Stimulated activated CD8-positive, alpha-beta memory T cell treated with anti-CD3 and anti-CD28 coated beads, Interleukin-12 subunit alpha, Interleukin-12 subunit beta, amount 100 ng/mL, for 4 hours (primary cell): ENCODE measurements at places on chromosomes 7 and 10.

DNA sequence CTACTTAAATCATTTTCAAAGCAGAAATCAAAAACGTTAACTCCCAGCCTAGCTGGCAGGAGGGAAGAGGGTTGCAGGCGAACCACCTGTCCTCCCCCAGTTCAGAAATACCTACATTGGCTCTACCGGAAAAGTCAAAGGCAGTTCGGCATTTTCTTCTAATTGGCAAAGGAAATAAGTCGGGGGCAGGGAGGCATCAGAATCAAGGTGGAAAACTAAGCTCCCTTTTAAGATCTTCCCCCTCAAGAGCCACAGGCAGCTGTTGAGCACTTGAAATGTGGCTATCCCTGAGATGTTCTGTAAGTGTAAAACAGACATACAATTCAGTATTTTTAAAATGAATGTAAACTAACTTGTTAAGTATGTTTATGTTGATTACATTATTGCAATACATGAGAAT is 957 bp upstream of the ELMO1 start:
- DNase-seq = no peak

GRCh38 chr7:3043544-3044371 is at the start of gene CARD11:
Gene CARD11, minus strand, starts transcription at chr7:3043867. Its CDS starts 85,361 bp downstream, at chr7:2958506.
- peak; percentile 31 for DNase-seq

DNA sequence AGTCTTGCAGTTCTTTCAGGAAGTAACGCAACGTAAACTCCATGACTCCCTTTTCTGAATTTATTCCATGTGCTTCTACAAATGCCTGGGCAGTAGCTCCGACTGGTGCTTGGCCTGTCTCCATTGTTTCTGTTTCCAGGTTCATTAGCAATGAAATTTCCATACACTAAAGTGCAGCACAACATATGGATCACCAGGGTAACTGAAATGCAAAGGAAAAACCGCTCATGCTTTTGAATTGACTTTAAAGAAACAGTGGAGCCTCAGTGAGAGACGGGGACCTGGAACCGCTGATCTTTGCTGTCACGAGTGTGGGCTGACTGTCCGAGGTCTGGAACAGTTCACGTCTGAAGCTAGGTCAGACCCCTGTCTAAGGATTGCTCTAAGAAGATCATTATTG is 126.5 kb upstream of the IGFBP3 start:
- DNase-seq = no peak

DNA sequence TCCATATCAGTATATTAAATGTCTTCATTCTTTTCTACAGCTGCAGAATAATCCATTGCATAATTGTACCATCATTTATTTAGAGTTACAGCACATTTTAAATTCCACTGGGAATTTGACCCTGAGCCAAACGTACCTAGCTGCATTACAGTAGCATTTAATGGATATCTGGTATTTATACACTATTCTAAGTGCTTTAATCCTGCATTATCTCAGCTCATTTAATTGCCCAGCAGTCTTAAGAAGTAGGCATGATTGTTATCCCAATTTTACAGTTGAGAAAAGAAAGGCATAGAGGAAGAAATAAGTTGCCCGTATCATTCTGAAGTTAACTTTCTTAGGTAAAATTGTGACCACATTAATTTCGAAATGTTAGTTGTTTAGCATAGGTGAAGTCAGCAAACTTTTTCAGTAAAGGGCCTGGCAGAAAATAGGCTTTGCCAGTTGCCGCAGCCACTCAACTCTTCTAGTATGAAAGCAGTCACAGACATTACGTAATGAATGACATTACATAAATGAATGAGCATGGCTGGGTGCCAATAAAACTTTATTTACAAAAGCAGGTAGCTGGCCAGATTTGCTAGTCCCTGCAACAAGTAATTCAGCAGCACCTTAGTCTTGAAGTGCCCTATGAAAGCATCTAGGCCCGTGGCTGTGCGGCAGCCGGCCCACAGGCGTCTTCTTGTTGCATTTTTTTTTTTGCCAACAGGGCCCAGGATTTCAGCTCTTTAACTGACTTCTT is 30.0 kb downstream of the GUSB start:
- DNase-seq = no peak

DNA sequence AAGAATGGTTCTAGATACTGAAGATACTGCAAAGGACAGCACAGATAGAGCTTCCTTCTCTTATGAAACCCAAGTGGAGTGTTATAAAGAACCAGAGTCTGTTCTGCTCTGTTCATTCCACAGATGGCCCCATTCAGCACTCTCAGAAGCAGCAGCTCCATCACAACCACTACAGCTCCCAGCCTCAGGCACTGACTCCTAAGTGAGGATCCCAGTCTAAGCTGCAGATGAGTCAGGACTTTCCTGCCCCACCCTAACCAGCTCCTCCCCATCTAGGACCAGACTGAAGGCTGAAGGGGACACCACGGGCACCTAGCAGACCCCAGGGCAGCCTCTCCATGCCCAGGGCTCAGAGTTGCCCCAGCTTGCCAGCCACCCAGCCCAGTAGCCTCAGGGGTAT is 379.8 kb downstream of the GRID1 start:
- DNase-seq = no peak

- no peak for DNase-seq
Measured at GRCh38 chr7:47941136-47941844, 7.0 kb downstream of the PKD1L1 start.

- no peak for DNase-seq
Measured at GRCh38 chr10:66591865-66592264, 334.0 kb upstream of the LRRTM3 start.

DNA sequence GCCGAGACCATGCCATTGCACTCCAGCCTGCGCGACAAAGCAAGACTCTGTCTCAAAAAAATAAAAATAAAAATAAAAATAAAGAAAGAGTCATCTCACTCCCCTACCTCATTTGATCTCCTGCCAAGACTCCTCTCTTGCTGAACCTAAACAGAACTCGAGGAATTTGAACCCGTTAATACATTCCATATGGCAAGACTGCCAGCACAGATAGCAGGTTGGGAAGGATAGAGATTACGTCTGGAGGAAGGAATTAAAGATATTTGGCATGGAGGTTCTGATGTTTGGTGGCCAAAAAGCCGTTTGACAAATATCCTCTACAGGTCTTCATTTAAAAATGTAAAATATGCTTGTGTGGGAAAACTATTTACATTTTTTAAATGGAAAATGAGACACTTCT is 549.6 kb downstream of the HTR7 start:
- no peak for DNase-seq

GRCh38 chr10:88979153-88979562 is 11.4 kb upstream of the FAS start:
- no peak for DNase-seq

GRCh38 chr10:33721509-33721908 is 387.0 kb upstream of the NRP1 start:
- no peak for DNase-seq

DNA sequence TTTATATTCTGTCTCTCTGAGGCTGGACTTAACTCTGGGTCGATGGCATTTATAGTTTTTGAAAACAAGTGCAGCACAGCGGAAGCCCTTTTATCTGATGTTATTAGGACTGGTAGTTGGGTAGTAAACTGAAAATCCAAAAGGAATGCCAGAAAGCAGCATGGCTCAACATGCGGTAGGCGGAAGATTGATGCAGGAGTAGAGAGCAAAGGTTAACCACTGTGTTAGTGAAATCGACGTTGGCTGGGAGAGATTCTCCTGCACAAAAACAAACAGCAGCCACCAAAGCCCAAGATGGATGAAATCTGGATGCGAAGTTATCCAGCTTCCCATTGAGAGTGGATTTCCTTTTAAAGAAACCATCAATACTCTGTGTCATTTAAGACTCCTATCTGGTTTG is 54.5 kb upstream of the EMX2 start:
- DNase-seq = no peak

DNA sequence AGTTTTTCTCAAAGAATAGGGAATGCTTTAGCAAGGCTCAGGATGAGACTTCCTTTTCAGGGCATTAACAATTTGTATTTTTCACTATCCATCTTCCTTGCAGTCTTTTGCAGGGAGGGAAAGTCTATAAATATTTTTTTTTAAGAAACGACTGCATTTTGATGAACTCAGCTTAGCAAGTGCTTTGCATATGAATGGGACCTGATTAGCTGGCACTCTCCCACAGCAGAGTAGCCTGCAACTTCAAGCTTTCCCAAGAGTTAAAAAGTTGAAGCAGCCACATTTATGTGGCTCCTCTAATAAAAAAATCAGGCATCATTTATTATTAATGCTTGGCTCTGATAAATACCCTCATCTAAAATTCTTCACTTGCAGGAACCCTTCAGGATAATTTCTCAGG is 134.0 kb downstream of the GRID1 start:
- DNase-seq = no peak

GRCh38 chr10:62761115-62761514 is 43.4 kb upstream of the ADO start:
- DNase-seq = no peak

GRCh38 chr7:36284456-36285090 is 105.1 kb upstream of the ANLN start:
- no peak for DNase-seq

DNA sequence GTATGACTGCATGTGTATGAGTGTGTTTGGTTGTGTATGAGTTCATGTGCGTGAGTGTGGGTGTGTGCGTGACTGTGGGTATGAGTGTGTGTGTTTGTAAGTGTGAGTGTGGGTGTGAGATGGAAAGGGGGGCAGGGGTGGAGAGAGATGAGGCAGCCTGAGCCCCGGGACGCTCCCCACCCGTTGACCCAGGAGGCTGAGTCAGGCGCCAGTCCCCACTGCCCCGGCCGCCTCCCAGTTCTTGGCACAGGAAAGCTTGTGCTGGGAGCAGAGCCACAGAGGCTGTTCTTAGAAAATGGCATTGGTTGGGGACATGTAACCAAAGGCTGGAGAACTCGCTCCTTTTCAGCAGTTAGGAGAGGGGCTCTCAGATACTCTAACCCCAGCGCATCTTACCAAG is 27.8 kb upstream of the NUB1 start:
- no peak for DNase-seq

GRCh38 chr10:75399461-75400162 is 2.0 kb downstream of the ZNF503 start:
- no peak for DNase-seq

DNA sequence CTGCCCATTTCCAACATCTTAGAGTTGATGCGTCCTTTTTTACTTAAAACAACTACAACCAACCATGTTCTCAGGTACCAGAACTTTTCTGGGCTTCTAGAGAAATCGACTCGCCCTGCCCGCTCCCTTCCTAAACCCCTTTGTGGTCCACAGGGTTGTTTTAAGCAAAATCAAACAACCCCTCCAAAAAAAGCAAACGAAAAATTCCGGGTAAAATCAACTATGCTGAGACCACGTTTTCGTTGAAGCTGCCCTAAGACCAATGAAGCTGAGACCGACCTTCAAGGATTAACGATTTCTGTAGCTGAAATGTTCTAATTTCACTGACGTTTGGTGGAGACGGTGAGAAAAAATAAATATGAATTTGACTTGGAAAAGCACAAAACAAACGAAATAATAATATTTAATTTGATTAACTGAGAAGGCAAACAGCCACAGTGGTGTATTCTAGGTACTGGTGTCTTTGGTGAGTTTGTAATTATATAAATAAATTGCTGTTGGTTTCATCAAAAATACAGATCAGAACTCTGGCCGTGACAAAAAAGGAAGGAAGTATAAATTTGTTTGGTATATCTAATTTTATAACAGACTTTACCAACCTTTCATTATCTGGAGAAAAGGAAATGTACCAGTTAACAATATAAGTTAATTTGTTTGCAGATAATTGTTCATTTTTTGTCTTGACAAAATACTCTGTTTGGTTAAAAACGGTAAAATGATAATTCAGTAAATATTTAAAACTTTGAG is 4.7 kb upstream of the IGF2BP3 start:
- DNase-seq = no peak

GRCh38 chr7:97075928-97076327 is 41.6 kb upstream of the SDHAF3 start:
- DNase-seq = no peak

GRCh38 chr7:40276061-40276460 is 141.3 kb downstream of the SUGCT start:
- DNase-seq = no peak

GRCh38 chr10:50326757-50327701 is 75.7 kb upstream of the ASAH2 start:
- no peak for DNase-seq

DNA sequence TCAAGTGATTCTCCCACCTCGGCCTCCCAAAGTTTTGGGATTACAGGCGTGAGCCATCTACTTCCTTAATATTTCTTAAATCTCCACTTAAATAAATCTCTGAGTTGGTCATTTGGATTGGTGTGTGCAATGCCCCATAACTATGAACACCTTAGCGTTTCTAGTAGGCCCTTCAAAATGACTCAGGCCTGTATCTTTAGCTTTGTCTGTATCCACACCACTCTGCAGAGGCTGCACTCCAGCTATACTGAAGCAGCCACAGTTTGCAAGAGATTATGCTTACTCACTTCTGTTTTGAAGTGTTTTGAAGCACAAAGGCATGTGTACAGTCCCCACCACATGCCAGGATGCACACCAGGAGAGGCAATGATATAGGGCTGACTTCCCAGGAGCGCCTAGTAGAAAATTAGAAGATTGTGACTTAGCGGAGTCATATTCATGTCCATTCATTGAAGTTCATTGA is 2.4 kb upstream of the ST7 start:
- no peak for DNase-seq
